ENCODE measurements at places on chromosomes 16 and 17. TPM values are rescaled to one million over a fixed set of nuclear protein-coding genes. Genes with fewer than 3 reads are reported as not detected.
A peak's percentile ranks its signal among the peaks of the same experiment; 100 is the strongest.

The GGA2 gene
- polyA plus RNA-seq, result 107 TPM

The CD300A gene
- polyA plus RNA-seq, result 5.9 TPM

The ZG16 gene
- 4.8 TPM for polyA plus RNA-seq

The CORO1A gene
- polyA plus RNA-seq, result 27.3 TPM

The CDRT15L2 gene
- not detected for polyA plus RNA-seq

The CA7 gene
- 49.4 TPM for polyA plus RNA-seq

The HAGHL gene
- 4.8 TPM for polyA plus RNA-seq

The CIAO2B gene
- polyA plus RNA-seq, result 245 TPM

The SMPD3 gene
- 47.0 TPM for polyA plus RNA-seq

The CASKIN1 gene
- polyA plus RNA-seq, result 0.27 TPM

The SMYD4 gene
- polyA plus RNA-seq, result 8.3 TPM

The GRAPL gene
- polyA plus RNA-seq, result 3.9 TPM

The VTN gene
- 2.0 TPM for polyA plus RNA-seq

The FSCN2 gene
- polyA plus RNA-seq, result 1.2 TPM

GRCh38 chr17:50095626-50096037 lies 481 bp downstream of the PDK2 start:
- DNase-seq, result peak; percentile 50

DNA sequence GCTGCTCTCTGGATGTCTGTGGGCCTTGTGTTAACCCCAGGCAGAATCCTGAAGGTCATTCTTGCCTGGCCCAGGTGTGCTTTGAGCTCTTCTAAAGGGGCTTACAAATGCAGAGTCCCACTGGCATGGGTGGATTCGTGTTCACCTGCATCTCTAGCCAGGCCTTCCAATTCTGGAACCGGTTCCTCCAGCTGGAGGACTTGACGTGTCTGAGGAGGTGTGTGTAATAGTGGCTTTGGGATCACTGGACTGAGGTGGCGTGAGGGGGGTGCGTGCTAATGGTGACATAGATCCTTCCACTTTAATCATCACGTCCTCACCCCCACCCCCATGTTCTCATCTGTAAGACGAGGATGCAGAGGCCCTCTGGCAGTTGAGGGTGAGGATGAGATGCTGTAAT lies 4.8 kb downstream of the GSE1 start:
- DNase-seq, result no peak

GRCh38 chr16:16083421-16084156 lies 134.2 kb downstream of the ABCC1 start:
- DNase-seq, result no peak

DNA sequence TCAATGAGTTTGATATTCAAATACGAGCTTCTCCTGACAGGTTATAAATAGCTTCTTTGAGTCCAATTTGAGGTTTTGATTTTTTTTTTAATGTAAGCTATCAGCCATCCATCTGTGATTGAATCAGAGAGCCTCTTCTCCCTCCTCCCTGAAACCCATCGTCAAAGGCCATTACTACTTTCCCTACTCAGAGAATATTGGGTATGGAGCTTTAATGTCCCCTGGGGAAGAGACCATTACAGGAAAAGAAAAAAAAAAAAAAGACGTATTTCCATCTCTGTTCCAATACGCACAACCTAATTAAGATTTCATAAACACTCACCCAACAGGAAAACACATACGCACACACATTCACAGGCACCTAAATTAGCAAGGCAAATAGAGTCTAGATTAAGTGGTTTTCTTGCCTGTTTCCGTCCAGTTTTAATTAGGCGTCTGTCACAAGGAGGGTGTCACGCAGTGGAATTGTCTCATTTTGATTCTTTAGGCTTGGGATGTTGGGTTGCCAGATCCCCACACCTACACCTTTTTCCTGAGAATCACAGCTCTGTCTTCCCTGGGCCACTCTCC lies 194.3 kb upstream of the RPL38 start:
- no peak for DNase-seq

- peak; percentile 40 for DNase-seq
Measured at GRCh38 chr17:59001158-59001814, 105.4 kb downstream of the TRIM37 start.

GRCh38 chr17:80882323-80882722 lies 109.3 kb upstream of the CHMP6 start:
- DNase-seq, result no peak

GRCh38 chr17:43372273-43372911 lies 26.4 kb upstream of the ARL4D start:
- DNase-seq, result no peak

DNA sequence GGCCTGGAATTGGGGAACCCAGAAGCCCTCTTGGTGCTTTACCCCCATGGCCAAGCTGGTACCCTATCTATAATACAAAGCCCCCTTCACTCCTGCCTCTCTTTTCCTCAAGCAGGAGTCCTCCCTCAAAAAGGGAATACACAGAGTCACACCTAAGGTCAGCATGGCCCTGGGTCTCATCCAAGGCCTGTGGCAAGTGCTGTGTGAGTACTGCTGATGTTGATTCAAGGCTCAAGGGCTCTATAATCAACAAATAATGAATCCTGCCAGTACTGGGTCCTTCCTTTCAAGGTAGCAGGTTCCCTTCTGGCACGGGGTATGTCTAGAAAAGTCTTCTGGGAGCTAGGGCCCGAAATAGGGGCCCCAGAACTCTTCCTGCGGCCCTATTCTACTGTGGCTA lies 187.3 kb downstream of the CYB561 start:
- no peak for DNase-seq

DNA sequence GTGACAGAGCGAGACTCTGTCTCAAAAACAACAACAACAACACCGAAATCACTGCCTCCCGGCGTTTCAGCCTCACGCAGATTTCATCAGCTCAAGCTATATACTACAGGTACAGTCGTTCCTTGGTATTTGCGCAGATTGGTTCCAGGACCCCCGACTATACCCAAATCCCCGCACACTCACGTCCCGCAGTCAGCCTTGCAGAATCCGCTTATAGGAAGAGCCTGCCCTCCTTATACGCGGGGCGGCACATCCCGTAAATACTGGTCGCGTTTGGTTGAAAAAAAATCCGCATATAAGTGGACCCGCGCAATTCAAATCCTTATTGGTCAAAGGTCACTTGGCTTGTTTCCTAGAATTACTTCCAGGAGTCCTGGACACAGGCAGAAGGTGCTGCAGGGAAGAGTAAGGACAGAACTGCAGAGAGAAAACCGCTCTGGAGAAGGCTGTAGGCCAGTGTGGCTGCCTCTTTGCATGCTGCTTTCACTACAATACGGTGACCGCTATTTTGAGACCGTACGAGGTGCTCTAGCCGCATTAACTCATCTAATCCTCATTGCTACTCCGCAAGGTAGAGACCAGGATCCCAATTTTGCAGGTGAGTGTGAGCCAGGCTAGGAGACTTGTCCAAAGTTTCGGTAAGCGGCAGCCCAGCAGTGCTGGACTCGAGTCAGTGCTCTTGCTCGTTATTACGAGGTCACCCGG lies 718 bp downstream of the NDUFAB1 start:
- DNase-seq, result peak; percentile 66

DNA sequence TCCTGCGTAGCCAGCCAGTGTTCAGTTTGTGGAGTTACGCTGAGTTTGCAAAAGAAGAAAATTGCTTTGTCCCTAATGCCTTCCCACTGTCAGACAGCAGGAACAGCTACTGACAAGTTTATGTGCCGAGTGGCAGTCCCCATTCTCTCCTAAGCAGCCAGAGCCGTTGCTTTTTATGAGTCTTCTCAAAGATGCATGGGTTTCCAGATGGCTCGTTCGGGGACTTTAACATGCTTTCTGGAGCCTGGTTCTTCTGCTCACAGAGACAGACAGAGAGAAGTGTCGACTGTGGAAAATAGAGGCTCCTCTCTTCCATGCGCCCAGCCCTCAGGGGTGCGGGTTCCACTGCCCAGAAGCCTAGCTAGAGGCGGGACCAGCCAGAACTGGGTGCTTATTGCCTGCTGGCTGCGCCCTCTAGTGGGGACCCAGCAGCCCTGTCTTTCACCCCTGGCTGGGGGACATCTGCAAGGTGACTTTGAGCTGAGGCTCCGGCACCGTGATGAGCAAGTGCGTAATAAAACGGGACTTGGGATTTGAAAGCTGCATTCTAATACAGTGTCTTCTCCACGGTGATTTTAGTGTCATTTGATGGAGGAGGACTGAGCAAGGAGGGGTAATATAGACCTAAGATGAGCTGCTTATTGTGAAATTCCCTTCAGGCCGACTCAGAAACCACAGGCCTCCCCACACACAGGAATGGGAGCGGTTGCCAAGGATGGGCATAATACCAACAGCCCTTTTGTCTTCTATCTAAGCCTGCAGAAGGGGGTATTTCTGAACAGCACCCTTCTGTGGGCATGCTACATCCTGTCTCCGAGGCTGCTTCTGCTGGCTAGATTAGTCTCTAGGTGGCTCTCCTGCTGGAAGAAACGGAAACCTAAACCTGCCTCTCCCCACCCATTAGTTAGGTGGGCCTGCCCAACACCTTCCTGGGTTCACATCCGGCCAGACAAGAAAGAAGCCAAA lies 73.1 kb downstream of the CCDC182 start:
- peak; percentile 61 for DNase-seq

- DNase-seq, result no peak
Measured at GRCh38 chr16:70345840-70346239, 863 bp upstream of the DDX19A start.

GRCh38 chr16:65083164-65083857 lies 38.6 kb downstream of the CDH11 start:
- no peak for DNase-seq

GRCh38 chr16:58501242-58502131 lies 1.5 kb downstream of the NDRG4 start:
- no peak for DNase-seq

- peak; percentile 62 for DNase-seq
Measured at GRCh38 chr17:29760279-29761039, 137.7 kb upstream of the CORO6 start.

DNA sequence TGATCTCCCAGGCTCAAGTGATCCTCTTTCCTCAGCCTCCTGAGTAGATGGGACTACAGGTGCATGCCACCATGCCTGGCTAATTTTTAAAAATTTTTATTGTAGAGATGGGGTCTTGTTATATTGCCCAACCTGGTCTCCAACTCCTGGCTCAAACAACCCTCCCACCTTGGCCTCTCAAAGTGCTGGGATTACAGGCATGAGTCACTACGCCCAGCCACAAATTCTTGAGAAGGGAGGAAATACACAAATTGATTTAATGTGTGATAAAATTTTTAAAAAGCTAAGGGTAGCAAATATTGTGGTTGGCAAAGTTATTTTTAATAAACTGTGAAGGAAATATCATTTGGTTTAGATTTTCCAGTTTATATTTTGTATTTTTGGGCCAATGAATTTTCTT lies 9.6 kb downstream of the ITGAD start:
- no peak for DNase-seq

DNA sequence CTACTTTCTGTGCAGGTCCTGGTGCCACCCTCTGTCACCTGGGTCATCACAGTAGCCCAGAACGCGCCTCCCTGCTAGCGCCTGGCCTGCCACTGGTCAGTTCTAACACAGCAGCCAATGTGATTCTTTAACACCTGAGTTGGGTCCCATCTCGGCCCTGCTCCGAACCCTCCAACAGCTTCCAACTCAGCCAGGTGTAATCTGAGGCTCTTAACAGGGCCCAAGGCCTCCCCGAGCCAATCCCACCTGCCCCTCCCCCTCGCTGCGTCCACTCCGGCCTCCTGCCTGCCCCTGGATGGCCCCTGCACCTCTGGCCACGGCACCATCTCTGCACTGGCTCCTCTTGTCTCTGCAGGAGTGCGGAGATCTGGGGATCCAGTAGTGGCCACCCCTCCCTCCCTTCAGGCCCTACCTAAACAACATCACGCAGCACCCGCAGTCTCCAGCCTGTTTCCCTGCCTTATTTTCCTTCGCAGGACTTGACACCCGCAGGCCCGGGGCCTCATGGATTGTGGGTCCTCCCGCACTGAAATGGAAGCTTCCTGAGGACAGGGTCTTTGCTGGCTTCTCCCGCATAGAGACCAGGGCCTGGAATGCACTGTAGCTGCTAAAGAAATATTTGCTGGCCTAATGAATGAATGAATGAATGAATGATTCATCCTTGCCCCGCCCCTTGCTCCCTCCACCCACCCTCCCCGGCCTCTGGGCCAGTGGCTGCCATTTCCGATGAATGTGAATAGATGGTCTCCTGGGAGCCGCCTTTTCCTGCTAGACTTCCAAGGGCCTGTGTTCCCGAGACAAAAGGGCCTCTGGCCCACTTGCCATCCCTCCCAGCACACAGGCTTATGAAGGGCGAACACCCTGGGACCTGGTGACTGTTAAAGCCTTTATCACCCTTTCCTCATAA lies 174.8 kb upstream of the FOXF1 start:
- no peak for DNase-seq

DNA sequence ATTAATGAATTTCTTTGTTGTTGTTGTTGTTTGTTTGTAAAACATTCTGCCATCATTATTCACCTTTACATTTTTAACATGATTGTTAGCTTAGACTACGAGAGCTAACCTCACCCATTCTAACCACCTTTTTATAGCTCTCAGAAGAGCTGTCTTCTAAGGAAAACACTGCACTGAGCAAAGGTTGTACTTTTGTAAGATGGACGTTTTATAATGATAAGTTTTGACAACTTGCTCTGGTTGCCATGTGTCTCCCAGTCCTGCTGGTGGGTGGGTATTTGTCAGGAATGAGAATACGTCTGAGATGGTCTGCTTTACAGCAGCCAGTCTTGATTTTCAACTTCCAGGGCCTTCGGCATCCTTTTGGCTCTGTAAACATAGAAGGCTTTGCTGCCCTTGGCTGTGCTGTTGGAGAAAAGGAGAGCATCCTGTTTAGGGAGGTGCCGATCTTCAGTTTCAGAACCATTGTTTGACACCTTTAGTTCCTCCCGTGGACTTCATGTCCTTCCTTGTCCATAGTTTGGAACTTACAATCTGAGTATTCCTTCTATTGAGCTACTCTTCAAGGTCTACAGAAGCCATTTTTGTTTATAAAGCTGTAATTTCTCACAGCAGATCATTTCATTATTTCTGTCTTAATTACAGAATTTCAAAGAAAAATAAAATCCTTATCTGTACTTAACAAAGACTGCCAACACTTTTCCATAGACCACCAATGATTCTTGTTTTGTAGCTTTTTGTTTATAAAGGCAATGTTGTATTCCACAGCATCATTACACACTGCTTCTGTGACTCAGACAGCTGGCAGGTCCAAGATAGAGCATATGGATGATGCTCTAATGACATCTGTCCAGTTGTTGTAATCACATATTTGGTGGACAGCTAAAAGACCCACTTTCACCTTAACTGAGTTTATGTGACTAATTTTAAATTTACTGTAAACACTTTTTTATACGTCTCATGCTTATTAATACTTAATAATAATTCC lies 270.1 kb upstream of the TBX2 start:
- peak; percentile 46 for DNase-seq

GRCh38 chr16:48526058-48526957 lies 83.7 kb downstream of the N4BP1 start:
- DNase-seq, result peak; percentile 90

GRCh38 chr16:64702415-64702814 lies 419.4 kb downstream of the CDH11 start:
- no peak for DNase-seq

GRCh38 chr17:8375738-8376259 lies 705 bp downstream of the KRABD2 start:
- DNase-seq, result peak; percentile 40

- DNase-seq, result no peak
Measured at GRCh38 chr17:183021-183420, 1.6 kb upstream of the DOC2B start.

- no peak for DNase-seq
Measured at GRCh38 chr16:8948831-8949230, 14.9 kb downstream of the USP7 start.

- DNase-seq, result peak; percentile 93
Measured at GRCh38 chr17:32943647-32944191, 15.8 kb downstream of the TMEM98 start.

All from small intestine (tissue), 16 donors.